ENCODE measurements at places on chromosomes 1 and 21.

- H3K4me3 ChIP-seq: no peak overlapping the region
- no peaks in the 10 kb centered on the region for H3K27me3 ChIP-seq
- peaks cover 19% of the 10 kb centered on the region for H3K4me1 ChIP-seq
- no peak overlapping the region for H3K27ac ChIP-seq
- DNase-seq: no peak
- no peaks in the 10 kb centered on the region for H3K36me3 ChIP-seq
Measured at GRCh38 chr1:91559838-91560565, 59.4 kb downstream of the CDC7 start.

GRCh38 chr1:117586747-117587498 lies 18.9 kb upstream of the TENT5C start:
- H3K27ac ChIP-seq: no peak overlapping the region
- DNase-seq: no peak
- no peaks in the 10 kb centered on the region for H3K27me3 ChIP-seq
- no peaks in the 10 kb centered on the region for H3K4me1 ChIP-seq
- H3K4me3 ChIP-seq: no peak overlapping the region
- no peaks in the 10 kb centered on the region for H3K36me3 ChIP-seq

- no peak overlapping the region for H3K27ac ChIP-seq
- H3K4me1 ChIP-seq: no peaks in the 10 kb centered on the region
- no peaks in the 10 kb centered on the region for H3K36me3 ChIP-seq
- H3K4me3 ChIP-seq: no peak overlapping the region
- no peak for DNase-seq
- no peaks in the 10 kb centered on the region for H3K27me3 ChIP-seq
Measured at GRCh38 chr1:168957818-168958217, 148.7 kb upstream of the ATP1B1 start.

- peaks cover 3% of the 10 kb centered on the region for H3K4me1 ChIP-seq
- H3K27ac ChIP-seq: no peak overlapping the region
- H3K4me3 ChIP-seq: no peak overlapping the region
- no peaks in the 10 kb centered on the region for H3K27me3 ChIP-seq
Measured at GRCh38 chr1:163196449-163196787, 6.3 kb downstream of the RGS5 start.

- H3K4me3 ChIP-seq: no peak overlapping the region
- DNase-seq: no peak
- no peaks in the 10 kb centered on the region for H3K36me3 ChIP-seq
- no peaks in the 10 kb centered on the region for H3K27me3 ChIP-seq
- no peak overlapping the region for H3K27ac ChIP-seq
Measured at GRCh38 chr1:66073388-66073787, 280.7 kb downstream of the PDE4B start.

- no peak for DNase-seq
- H3K4me1 ChIP-seq: peaks cover 19% of the 10 kb centered on the region
- H3K27ac ChIP-seq: no peak overlapping the region
- H3K4me3 ChIP-seq: no peak overlapping the region
- H3K36me3 ChIP-seq: no peaks in the 10 kb centered on the region
- H3K27me3 ChIP-seq: no peaks in the 10 kb centered on the region
Measured at GRCh38 chr1:6477039-6477820, 11.3 kb upstream of the TNFRSF25 start.

DNA sequence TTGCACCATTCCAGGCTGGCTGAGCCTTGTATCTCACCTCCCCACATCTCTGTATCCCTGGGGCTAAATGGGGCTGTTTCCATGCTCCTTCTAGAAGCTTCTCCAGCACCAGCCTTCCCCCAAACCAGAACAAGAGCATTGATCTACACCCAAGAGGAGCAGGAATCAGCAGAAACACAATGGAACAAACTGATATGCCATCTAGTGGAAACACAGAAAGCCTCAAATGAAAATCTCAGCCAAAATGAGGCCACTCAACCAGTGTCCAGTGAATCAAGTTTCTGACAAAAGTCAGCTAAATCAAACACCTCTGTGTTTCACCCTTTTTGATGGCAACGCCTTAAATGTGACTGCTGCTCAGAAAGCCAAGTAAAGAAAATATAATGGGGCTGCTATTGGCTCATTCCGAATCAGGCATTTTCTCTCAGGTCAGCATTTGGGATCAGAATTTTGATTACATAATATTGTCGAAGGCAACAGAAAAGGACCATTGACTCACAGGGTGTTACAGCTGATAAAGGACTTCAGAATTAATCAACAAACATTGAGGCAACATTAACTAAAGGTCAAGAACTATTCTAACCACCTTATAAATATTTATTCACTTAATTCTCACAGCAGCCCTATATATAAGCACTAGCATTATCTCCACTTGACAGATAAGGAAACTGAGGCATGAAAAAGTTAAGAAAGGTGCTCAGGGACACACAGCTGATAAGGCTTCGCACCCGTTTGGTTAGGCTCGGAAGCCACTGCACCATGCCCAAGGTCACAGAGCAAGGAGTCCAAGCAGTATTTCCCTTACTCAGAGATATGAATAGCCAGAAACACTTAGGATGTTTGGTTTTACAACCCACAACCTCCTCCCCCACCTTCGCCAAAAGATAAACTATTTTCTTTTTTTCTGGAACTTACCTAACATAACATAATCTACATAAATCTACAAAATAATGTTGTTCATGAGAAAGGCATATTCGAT lies 85.8 kb upstream of the KCNJ15 start:
- no peaks in the 10 kb centered on the region for H3K36me3 ChIP-seq
- H3K4me1 ChIP-seq: no peaks in the 10 kb centered on the region
- no peak overlapping the region for H3K4me3 ChIP-seq
- no peak overlapping the region for H3K27ac ChIP-seq
- H3K27me3 ChIP-seq: no peaks in the 10 kb centered on the region
- no peak for DNase-seq

DNA sequence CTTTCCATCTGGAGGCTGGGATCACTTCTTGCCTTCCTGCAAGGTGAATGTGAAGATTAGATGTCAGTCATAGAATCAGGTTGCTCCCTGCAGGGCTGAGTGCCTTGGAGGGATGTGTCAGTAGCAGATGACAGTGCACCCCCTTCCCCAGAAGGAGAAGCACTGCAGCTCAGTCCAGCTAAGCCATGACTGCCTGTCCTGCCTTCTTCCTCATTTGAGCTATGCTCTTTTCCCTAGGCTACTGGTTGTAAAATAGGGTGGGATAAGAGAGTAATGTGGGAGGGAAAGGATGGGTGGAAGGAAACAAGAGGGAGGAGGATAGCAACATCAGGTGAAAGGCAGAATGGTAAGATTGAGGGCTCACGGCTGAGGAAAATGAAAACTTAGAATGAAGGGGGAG lies 11.1 kb upstream of the FABP3 start:
- no peak overlapping the region for H3K4me3 ChIP-seq
- H3K27me3 ChIP-seq: no peaks in the 10 kb centered on the region
- no peak for DNase-seq
- no peak overlapping the region for H3K27ac ChIP-seq

- no peak overlapping the region for H3K27ac ChIP-seq
- no peaks in the 10 kb centered on the region for H3K27me3 ChIP-seq
- DNase-seq: no peak
- H3K4me1 ChIP-seq: peaks cover 5% of the 10 kb centered on the region
- no peaks in the 10 kb centered on the region for H3K36me3 ChIP-seq
- no peak overlapping the region for H3K4me3 ChIP-seq
Measured at GRCh38 chr1:197913495-197914276, 3.5 kb upstream of the LHX9 start.

DNA sequence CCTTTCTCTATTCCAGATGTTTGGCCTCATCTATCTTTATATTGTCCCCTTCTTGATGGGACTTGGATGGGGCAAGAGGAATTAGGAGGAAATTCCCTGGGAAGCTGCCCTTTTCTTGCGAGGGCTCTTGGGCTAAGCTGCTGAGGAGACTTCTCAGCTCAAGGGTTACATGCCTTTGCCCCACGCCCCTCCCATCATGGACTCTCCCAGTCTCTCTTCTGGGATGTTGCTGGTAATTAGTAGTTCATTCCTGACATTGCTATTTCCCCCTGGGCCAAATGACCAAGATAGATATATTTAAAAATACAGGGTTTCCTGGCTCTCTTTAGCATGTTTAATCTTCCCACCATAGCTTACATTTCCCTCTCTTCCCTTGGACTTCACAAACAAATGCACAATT lies 90.6 kb upstream of the RALGPS2 start:
- no peaks in the 10 kb centered on the region for H3K36me3 ChIP-seq
- no peak overlapping the region for H3K4me3 ChIP-seq
- H3K27ac ChIP-seq: no peak overlapping the region
- no peak for DNase-seq
- H3K27me3 ChIP-seq: no peaks in the 10 kb centered on the region
- no peaks in the 10 kb centered on the region for H3K4me1 ChIP-seq

DNA sequence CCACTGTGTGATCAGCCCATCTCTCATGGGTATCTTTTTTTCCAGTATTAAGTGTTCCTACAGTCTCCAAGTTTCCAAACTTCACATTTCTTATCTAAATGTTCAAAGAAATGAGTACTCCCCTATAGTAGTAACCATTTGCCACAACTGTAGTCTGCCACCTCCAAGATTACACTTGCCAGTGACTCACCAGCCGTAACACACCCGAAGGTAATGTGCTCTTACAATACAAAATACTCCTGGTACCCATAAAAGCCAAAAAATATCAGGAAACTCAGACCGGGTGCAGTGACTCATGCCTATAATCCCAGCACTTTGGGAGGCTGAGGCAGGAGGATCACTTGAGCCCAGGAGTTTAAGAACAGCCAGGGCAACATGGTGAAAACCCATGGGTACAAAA lies 20.5 kb upstream of the ZNF496 start:
- H3K27ac ChIP-seq: no peak overlapping the region
- H3K4me1 ChIP-seq: peaks cover 4% of the 10 kb centered on the region

DNA sequence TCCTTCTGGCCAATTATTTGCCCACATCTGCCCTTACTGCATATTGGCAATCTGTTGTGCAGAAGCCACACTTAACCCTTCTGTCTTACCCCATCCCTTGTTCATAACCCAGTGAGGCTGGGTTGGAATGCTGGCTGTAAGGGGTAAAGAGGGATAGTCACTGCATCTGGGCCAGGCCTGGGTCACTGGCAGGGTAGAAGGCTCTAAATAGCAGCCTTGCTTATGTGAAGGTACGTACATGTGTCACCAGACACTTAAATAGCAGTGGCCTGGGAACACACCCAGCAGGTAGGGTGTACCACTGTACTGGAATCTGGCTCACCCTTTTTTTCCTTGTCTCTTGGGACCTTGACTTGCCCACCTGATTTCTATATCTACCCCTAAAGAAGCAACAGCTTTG lies 9.9 kb upstream of the TARS2 start:
- no peak overlapping the region for H3K4me3 ChIP-seq
- 0 out of 2 replicates have a peak, but pooled peaks cover 2% of the 10 kb centered on the region for H3K27me3 ChIP-seq
- no peak overlapping the region for H3K27ac ChIP-seq
- no peaks in the 10 kb centered on the region for H3K4me1 ChIP-seq
- H3K36me3 ChIP-seq: no peaks in the 10 kb centered on the region

DNA sequence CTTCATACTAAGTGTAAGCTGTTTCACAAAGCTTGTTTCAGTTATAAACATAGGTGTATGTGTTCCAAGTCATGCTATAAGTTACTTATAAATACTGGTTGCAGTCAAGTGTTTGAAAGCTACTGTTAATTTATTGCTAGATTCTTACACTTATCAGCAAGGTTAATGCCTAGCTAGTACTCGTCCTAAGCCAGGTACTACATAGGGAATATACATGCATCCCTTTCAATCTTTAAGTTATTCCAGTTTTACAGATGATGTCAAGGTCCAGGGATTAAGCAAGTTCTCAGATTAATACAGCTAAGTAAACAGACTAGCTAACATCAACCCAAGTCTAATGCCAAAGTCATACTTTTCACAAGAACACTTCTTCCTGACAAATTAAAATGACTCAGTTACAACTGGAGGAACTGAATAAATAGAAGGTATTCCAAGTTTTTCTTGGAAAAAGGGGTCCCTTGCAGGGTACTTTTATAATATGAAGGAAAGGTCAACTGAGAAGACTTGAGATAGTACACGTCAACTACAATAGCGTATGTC lies 652.2 kb upstream of the USP24 start:
- H3K27me3 ChIP-seq: no peaks in the 10 kb centered on the region
- no peak for DNase-seq
- H3K4me3 ChIP-seq: no peak overlapping the region
- no peaks in the 10 kb centered on the region for H3K36me3 ChIP-seq
- no peak overlapping the region for H3K27ac ChIP-seq

DNA sequence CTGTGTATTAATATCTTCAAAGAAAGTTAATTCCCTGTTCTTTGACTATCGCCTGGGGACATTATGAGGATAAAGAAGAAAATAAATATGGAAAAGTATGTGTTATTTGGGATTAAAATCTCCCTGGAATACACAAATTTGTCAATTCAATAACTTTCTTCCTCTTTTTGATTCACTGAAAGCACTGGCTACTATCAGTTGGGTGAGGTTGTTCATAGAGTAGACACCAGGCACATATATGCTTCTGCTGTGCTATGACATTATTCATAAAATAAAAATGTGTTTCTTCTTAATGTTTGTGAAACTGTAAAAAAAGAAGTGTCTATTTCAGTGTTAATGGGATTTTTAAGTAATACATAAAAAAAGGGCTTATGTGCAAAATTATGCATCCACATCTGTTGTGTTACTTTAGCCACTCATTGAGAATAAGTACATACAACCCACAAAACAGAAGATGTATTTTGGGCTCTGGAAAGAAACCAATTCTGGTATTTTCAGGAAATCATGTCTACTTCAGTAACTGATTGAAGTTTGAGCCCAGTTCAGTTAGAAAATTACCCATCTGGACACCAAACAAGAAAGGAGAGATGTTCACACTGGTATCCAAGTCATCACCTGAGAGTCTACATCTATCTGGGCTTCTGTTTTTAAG lies 169.4 kb downstream of the GABPA start:
- no peaks in the 10 kb centered on the region for H3K4me1 ChIP-seq
- no peak overlapping the region for H3K4me3 ChIP-seq
- no peaks in the 10 kb centered on the region for H3K27me3 ChIP-seq
- DNase-seq: no peak
- no peaks in the 10 kb centered on the region for H3K36me3 ChIP-seq
- H3K27ac ChIP-seq: no peak overlapping the region

DNA sequence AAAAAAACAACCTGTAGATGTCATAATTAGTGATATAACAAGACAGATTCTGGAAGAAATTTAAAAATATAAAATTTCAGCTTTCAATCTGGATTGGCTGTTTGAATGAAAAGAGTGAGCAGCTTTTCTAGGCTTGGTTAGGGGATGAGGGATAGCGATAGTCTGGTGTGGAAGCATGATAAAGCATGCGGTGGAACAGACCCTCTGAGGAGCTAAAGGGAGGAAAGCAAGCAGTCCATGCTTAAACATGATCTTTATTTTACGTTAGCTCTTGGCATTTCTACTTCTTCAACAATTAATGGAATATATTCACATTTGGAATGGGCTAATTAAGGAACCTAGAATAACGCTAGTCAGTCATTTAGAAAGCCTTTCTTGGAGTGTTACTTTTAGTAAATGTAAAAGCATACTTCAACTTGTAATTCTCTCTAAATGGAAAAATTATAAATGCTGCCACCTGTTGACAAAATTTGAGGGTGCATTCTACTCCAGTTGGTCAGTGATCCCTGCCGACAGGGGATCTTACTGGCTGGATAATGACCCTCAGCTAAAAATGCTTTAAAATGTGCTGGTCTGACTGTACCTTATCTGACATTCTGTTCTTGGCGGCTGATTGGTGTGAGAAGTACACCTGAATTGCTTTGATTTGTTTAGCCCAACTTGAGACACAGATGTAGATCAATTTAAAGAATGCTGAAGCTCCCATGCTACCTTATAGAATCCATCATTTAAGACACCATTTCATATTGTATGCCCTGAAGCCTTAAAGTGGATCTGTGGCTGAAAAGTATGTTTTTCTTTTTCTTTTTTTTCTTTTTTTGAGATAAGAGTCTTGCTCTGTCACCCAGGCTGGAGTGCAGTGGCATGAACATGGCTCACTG lies 61.2 kb downstream of the AK4 start:
- DNase-seq: peak; percentile 31
- H3K36me3 ChIP-seq: no peaks in the 10 kb centered on the region
